ENCODE measurements at places on chromosomes 13 and 19.

DNA sequence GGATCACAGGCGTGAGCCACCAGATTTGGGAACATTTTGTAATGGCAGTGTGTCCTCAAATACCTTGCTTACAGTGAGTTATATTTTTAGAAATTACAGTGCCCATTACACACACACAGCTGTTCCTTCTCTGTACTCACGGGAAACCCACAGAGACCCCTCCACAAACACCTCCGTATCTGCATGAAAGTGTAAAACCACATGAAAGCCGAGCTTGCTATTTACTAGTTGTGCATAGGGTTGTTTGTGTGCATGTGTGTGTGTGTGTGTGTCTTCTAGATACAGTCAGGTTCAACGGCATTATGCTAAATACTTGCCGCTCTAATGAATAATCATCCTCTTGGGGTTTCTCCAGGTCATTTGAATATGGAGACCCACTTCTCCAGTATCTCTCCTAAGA is 22.3 kb upstream of the LILRA2 start:
- DNase-seq = no peak

DNA sequence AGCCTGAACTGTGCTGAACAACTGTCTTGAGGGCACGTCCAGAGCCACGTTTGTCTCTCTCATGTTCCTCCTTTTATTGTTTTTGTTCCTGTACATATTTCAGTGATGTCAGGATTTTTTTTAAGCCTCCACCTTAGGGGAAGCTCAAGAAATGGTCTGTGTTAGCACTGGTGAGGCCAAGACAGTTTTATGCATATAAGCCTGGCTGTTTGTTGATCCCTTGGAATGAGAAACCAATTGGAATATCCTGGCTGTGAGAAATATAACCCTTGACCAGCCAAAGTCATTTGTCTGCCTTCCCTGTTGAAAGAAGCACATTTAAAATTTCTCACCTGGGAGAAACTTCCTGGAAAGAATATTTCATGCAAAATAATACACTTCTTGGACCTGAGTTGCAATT is 115.8 kb downstream of the DNAJC15 start:
- no peak for DNase-seq

GRCh38 chr19:41441321-41441945 is 1.5 kb upstream of the ERICH4 start:
- DNase-seq = peak; percentile 31

DNA sequence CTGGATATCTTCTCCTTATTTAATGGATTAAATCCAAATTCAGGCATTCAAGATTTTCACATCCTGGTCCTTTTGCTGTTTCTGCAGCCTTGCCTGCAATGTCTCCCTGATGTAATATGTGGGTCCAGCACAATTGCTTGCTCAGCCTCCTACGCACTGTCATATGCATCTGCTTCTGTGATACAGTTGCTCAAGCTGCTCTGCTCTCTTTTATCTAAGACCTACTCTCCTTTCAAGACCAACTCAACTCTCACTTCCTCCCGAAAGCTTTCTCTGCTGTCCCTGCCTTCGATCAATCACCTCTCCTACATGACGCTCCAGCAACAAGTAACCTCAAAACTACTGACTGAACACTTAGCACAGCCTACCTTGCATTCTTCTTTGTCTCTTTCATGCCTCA is 138.2 kb downstream of the DCLK1 start:
- no peak for DNase-seq

DNA sequence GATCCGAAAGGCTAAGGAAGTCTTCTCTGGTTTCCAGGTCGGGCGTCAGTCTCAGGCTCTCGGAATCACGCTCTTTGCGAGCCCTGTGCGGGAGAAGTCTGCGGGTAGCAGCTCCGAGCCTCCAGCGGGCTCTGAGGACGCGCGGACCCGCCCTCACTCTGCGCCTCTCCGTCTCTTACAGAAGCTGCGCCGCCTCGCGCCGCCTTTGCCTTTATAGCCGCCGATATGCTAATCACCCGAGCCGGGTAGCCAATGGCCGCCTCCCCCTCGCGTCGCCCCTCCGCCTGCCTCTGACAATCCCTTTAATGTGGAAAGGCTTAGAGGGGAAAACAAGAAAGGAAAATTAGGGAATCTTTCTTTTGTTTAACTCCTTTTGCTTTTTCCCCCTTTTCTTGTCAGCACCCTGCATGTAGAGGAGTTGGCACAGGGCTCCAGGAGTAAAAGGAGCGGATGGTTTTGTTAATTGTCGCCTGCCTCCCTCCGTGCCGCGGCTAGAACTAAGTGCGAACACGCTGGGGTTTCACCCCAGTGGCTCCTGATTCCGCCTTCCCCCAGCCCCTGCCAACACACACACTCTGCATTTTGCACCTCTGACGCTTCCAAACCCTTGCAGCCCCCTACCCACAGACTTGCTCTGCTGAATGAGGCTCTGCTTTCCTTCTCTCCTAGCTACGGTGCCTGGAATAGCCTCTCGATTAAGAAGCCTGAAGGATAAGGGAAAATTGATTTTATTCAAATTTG is at the start of gene PCDH8:
TSS of gene PCDH8 (minus strand) at position 186 of the 741 bp plus-strand sequence. CDS start 204 bp downstream, outside the sequence.
- DNase-seq = peak; percentile 42

GRCh38 chr13:86003029-86003428 is 203.8 kb upstream of the SLITRK6 start:
- peak; percentile 43 for DNase-seq

DNA sequence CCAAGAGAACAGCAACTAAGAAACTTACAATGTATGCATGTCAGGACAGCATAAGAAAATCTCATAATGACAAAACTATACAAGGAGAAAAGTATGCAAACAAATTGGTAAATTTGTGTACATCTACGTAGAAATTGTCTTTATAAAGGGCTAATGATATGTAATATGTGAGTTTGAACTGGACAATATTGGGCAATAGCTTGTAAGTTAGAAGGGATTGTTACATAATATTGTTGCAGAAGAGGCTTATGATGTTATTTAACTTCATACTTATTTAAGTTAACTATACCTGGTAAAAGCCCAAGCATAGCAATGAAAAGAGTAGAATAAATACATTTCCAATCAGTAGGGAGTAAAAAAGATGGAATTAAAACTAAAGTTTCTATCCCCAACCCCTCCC is 134.0 kb downstream of the MAB21L1 start:
- no peak for DNase-seq

DNA sequence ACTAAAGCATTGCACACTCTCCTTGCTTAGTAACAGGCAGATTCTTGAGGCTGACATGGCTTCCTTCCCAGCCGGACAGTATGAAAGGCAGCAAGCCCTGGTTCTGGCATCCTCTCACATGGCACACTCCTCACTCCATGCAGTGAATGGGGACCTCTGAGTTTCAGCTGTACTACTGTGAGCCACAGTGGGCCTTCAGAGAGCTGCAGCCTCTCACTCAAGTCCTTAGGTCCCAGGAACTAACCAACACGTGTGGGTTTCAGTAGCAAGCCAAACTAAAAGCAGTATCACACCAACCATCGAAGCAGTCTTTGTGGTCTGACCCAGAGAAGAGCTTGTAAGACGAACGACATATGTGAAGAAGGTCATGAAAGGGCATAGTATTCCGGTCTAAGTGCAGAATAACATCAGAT is 128.2 kb downstream of the TBC1D4 start:
- no peak for DNase-seq

GRCh38 chr13:113202912-113203311 is 5.6 kb downstream of the PCID2 start:
- no peak for DNase-seq

- DNase-seq = no peak
Observed at GRCh38 chr19:46475986-46476385, 4.6 kb upstream of the PNMA8A start.

- DNase-seq = no peak
Observed at GRCh38 chr19:2716275-2716650, 4.9 kb downstream of the DIRAS1 start.

- no peak for DNase-seq
Observed at GRCh38 chr19:7705387-7706187, 3.7 kb upstream of the FCER2 start.

DNA sequence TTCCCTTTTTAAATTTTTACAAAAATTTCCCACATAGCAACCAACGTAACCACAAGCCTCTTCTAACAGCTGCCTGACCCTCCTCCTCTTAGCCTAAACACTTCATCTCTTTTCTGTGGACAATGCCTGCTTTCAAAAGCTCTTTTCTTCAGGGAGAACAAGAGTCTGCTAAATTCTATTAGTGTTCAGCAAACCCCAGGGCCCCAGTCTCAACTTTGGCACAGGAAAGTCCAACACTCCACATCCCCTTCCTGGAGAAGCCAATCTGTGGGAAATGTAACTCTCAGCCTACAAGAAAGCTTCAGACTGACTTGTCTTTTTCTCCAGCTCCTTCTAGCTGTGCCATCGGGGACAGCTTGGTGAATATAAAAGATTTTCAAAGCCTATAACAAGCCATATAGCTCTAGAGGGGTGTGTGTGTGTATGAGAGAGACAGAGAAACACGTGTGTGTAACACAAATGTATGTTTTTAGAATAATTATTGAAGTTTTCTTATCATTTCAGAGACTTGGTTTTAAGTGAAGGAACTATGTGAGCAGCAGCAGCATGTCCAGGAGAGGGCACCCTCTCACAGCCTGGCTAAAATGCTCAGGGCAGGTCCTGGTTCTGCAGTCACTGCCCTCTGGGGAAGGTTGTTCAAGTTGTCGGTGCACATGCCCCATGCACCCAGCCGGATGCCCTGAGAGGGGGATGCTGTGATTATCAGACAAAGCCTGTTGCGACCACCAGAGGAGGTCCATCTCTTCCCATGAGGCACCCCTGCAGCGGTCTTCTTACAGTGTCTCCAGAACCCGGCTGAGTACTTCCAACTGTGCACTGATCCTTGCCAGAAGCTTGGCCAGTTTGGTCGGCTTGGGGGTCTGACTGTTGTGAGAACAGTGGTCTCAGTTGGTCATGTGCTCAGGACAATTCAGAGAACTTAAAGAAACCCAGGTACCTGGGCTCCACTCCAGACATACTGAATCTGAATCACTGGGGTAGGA is 34.4 kb downstream of the CCDC70 start:
- peak; percentile 66 for DNase-seq
